ENCODE measurements at places on chromosomes 4 and X.

GRCh38 chr4:152004801-152005200, 244.0 kb upstream of the GATB start:
- DNase-seq, result no peak

GRCh38 chr4:145545031-145545430, 63.4 kb downstream of the SMAD1 start:
- DNase-seq, result no peak

- no peak for DNase-seq
Observed at GRCh38 chr4:151807220-151807619, 46.4 kb upstream of the GATB start.

GRCh38 chr4:17930256-17930655, 91.3 kb downstream of the LCORL start:
- DNase-seq, result no peak

- no peak for DNase-seq
Observed at GRCh38 chr4:76690011-76690905, 207.7 kb downstream of the SOWAHB start.

DNA sequence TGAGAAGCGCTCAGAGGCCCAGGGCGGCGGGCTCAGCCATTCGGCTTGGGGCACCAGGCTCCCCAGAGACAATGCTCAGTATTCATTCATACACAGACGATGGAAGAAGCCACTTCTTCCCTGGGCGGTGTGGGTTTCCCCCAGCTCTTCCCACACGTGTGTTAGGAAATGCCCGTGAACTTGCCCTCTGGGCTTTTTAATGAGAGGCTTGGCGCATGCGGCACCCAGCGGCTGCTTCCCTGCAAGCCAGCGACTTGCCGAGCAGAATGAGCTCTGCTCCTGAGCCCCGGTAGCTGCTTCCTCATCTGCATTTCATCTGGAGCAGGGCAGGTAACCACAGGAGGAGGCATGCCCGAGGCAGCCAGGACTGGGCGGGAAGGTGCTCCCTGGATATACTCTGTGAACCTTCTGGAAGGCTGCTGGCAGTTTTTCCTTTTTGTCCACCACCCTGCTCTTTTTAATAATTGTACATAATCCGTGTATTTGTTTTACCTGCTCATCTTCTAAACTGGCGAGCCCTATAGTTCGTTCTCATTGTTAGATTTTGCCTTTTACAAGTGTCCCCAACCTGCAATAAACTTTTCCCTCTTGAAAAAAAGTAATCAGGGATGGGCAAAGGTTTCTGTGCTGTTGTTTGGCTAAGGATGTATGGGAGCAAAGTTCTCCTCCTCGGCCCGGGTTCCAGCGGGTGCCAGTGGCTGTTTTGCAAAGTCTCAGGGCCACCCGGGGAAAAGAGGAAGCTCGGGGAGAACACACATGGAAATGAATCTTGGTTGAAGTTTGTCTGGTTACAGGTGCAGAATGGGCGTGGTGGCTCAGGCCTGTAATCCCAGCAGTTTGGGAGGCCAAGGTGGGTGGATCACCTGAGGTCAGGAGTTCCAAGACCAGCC, 178.8 kb downstream of the DCLK2 start:
- peak; percentile 71 for DNase-seq

- DNase-seq, result peak; percentile 39
Observed at GRCh38 chr4:138870737-138871554, 144.6 kb upstream of the NOCT start.

DNA sequence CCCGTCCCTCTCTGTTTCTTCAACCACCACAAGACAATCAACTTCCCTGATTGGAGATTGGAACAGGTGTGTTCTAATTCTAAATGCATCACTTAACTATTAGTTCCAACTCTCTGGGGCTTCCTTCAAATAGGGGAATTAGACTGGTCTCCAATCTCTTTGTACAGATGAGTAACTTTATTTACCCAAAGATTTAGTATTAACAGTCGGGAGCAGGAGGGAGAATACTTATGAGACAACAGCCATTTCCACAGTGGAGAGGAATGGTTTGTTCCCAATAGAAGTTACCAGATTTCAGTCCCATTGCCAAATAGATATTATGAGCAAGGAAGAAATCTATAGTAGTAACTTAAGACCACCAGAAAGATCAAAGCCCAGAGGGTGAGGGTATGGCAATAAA, 46.2 kb downstream of the CASK start:
- no peak for DNase-seq
